Fibroblast of skin of left biceps (primary cell): ENCODE measurements at places on chromosomes 5 and 9.
A peak's percentile ranks its signal among the peaks of the same experiment; 100 is the strongest.

DNA sequence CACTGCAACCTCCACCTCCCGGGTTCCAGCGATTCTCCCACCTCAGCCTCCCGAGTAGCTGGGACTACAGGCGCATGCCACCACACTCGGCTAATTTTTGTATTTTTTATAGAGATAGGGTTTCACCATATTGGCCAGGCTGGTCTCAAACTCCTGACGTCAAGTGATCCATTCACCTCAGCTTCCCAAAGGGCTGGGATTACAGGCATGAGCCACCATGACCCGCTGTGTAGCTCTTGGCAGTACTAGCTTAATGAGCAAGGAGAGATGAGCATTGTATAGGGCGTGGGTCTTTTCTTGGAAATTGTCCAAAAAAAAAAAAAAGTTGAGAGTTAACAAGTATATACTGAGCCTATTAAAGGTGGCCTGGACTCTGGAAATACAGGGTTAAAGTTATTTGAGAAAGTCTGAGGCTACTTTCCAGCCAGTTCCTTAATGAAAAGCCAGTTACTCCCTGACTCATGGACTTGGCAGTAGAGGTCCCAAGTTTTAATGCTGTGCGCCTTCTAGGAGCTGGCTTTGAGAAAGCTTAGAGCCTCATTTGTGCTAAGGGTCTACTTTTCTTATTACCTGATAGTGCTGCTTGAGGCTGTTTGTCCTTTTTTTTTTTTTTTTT lies 4.2 kb upstream of the FGF18 start:
- peak; percentile 14 for DNase-seq

GRCh38 chr9:95053611-95054570 lies 263.6 kb downstream of the FANCC start:
- DNase-seq = no peak

DNA sequence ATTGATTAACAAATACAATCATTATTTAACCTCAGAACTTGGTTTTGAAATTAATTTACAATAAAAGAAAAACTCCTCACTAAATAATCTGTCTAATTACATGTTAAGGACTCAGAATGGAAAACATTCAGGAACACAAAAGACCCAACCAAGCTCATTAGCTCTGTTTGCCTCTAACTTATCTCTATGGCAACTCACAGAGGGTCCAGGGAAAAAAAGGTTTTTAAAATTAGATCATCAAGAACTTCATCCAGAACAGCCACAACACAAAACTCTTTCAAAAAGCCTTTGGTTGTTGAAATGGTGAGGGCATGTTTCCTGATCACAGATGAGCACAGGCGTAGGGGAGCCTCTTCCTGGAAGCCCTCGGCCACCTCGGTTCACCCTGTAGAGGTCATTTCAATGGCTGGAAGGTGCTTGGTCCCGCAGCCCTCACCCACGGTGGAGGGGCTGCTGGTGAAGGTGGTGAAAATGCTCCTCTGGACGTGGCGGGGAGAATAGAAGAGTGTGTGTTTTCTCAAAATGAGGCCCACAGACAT lies 17.2 kb upstream of the TCF7 start:
- DNase-seq = no peak

- no peak for DNase-seq
These were observed 105.2 kb downstream of the SH3TC2 start for GRCh38 chr5:148957591-148958202.

GRCh38 chr5:93107141-93107540 lies 473.9 kb downstream of the NR2F1-AS1 start:
- DNase-seq = no peak

- DNase-seq = no peak
These were observed 124.1 kb upstream of the STC2 start for GRCh38 chr5:173452119-173452905.

DNA sequence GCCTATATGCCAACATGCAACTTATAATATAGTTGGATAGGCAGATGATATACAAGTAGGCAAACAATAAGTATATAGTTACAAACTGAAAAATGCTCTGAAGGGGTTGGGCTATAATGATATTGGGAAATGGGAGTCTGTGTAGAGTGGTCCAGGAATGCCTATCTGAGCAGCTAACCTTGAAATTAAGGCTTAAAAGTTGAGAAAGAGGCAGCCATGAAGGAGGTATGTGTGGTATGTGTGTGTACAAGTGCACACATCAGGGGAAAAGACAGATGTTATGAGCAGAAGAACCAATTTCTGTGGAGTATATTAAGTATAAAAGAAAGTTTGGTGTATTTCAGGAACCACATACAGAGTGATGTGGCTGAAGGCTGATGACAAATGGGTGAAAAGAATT lies 154.9 kb upstream of the PAPPA start:
- no peak for DNase-seq
